Activated CD4-positive, alpha-beta T cell treated with anti-CD3 and anti-CD28 coated beads for 1 hour (primary cell): ENCODE measurements at places on chromosomes 12 and 14.

DNA sequence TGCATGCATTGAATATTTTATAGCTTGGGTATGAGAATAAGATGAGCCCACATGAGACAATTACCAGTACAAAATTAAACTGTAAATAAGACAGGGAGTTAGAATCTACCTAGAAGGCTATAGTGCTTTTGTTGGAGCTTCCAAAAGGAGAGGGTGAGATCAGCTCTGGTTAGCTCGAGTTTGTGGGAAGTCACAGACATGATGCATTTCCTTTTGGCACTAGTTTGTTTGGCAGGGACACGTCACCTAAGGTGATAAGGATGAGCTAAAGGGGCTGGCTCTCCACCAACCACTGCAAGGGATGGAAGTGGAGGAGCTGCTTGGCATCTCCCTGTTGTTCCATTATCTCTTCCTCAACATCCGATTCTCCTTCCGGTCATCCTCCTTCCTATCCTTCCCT lies 48.5 kb upstream of the CPM start:
- no peak for DNase-seq

DNA sequence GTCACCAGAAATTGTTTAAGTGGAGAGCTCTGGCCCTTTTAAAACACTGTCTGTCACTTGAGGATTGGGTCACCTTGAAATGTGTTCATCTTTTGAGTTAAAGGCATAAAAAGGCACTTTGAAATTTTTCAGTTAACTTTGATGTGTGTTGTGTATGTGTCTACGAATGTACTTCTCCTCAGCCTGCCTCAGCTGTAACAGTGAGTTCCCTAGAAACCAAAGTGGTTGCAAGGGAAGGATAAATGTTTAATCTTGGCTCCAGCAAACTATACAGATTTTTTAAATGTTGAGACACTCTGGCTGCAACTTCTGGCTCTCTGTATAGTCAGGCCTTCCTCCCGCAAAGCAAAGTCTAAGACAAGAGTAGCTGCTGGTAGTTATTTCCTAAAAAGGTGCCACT lies 8.3 kb downstream of the DERA start:
- DNase-seq = no peak

DNA sequence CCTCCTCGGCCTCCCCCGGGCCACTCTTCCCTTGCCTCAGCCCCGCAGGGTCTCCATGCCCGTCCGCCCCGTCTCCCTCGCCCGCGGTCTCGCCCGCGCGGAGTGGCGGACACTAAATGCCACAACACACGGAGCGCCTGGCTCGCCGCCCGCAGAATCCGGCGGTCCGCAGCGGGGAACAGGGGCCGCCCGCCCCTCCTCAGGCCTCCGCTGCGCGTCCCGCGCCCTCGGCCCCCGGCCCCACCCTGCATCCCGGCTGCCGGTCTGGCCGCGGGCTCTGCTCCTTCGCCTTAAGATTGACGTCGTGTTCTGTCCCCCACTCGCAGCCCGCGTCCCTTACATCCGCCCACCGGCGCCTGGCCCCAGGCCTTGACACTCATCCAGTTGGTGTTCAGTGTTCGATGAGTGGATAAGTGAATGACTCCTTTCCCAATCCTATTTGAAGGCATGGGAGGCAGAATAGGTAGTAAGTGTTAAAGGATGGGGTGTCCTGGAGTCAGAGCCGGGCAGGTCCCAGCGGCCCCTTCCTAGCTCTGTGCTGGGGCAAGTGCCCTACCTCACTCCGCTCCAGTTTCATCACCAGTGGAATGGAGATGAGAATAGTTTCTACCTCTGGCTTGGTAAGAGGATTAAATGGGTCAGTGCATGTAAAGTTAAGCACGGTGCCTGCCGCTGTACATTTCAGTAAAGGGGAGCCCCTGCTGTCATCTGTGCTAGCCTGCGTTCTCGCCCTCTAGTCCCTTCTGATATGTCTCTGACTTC lies 622 bp downstream of the TECPR2 start:
- DNase-seq = no peak

DNA sequence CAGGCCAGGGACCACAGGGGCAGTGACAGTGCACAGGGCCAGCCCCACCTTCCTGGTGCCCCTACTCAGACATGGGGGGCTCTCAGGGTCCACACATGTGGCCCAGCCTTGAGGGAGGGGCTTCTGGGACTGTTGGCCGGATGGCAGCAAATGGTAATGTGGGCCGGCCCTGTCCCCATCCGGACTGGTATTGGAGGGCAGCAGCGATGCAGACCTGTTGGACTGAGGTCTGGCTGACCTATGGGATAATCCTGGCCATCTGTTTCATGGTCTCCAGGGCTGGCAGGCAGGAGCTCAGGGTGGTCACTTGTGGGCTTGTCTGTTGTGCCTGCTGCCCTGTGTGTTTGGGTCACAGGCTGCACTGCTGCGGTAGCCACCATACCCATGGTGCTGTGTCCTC lies 387.5 kb downstream of the TMEM121 start:
- DNase-seq = no peak

DNA sequence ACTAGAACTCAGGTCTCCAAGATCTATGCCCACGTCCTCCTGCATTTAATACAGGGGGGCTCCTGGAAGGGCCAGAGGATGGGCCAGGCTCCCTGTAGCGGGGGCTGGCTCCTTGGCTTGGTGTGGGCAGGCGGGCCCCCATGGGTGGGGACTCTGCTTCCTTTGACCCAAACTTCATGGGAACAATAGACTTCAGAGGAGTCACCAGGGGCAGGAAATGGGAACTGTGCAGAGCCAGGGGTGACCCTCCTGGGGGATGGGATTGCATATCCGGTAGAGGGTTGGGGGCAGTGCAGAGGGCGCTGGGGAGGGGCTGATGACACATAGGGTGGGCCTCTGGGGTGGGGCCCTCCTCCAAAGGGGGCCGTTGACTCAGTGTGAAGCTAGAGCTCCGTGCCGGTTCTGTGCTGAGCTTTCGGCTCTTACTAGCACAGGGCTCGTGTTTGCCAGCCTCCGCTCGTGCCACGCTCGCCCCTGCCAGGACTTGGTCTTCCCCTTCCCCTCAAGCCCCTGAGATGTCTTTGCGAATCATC lies 4.6 kb downstream of the TEAD4 start:
- no peak for DNase-seq

DNA sequence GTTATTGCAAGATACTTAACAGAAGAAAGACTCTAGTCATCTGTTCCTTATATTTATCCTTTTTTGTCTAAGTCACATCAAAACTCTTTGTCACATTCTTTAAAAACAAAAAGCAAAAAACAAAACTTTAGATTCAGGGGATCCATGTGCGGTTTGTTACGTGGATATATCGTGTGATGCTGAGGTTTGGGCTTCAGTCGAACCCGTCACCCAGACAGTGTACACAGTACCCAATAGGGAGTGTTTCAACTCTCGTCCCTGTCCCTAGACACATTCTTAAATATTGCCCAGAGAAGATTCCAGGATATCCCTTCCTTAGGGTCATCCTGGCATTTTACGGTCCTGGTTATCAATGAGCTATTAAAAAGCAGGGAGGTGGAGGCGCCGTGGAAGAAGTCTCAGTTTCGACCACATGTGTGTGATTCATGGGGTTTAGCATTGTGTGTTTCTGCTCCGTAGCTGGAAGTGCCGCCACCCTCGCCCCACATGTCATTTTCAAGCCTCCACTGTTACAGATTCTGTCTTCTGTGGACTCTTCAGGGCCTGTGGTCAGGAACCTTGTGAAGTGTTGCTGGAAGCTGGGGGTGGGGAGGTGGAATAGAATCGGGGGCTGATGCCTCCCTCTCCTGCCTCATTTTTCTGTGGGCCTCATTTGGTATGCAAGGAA lies 19.9 kb downstream of the CCND2 start:
- no peak for DNase-seq

DNA sequence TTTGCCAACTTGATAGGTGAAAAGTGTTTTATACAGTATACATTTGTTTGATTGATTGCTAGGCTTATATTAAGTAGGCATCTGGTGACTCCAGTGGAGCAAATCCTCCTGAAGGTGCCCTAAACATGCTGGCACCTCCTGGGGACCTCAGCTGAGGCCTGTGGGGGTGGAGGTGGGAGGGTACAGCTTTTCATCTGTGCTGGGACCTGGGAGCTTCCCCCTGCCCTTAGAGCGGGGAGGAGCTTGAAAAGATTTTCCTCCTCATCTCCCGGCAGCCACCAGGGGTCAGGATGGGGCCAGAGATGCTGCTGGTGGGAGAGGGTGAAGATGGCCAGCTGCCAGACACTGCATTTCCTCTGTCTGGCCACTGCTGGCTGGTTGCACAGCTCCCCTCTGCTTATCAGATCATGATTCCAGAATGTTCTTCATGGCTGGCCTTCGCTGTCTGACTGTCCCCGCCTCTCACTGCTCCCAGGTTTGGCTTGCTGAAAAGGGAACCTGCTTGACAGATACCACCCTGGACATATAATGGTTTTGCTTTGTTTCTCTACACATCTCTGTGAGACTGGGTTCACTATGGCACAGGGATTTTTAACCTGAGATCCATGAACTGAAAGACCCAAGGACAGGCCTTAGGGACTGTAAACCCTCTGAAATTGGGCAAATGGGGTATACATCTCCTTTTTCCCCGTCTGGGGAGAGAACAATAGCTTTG lies 10.5 kb upstream of the JPH4 start:
- peak; percentile 64 for DNase-seq

GRCh38 chr12:115873451-115874082 lies 403.9 kb downstream of the MED13L start:
- no peak for DNase-seq

DNA sequence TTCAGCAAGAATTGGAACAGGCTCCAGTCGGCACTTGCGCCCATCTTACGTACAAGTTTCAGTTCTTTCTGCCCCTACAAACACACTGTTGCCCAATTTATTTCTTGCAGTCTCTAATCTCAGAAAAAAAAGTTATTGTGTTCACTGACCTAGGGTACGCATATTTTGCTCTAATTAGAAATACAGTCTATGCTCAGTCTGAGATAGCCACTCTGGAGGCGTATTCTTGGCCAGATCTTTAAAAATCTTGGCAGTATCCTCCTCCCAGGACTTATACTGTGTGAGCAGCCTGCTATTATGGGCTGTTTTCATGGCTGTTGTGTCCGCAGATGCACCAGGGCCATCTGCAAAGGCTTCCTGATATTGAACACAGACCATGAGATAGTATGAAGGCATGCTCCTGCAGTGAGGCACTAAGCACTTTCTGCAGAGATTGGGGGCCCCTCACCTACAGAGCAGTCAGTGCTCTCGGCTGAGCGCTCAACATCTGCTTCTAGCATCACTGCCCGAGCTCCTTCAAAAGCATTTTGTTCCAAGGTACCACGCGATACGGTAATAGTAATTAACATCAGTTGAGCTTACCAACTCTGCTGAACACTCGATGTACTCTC lies 57.9 kb downstream of the PPM1H start:
- DNase-seq = no peak

- DNase-seq = peak; percentile 60
These were observed 14.5 kb upstream of the CLEC4A start for GRCh38 chr12:8108808-8109398.

GRCh38 chr12:5691943-5692342 lies 253.1 kb downstream of the ANO2 start:
- DNase-seq = no peak
